ENCODE measurements at places on chromosomes 7 and 10. TPM values are rescaled to one million over a fixed set of nuclear protein-coding genes. Genes with fewer than 3 reads are reported as not detected.
A peak's percentile ranks its signal among the peaks of the same experiment; 100 is the strongest.

Gene UTF1
- not detected for total RNA-seq

Gene MYL10
- not detected for total RNA-seq

Gene PILRB
- 9.5 TPM for total RNA-seq

Gene CAMK2B
- total RNA-seq: 96.1 TPM

Gene EPO
- total RNA-seq: not detected

Gene NME8
- not detected for total RNA-seq

GRCh38 chr7:75937958-75938786 lies 23.2 kb downstream of the POR start:
- peak; percentile 25 for DNase-seq

DNA sequence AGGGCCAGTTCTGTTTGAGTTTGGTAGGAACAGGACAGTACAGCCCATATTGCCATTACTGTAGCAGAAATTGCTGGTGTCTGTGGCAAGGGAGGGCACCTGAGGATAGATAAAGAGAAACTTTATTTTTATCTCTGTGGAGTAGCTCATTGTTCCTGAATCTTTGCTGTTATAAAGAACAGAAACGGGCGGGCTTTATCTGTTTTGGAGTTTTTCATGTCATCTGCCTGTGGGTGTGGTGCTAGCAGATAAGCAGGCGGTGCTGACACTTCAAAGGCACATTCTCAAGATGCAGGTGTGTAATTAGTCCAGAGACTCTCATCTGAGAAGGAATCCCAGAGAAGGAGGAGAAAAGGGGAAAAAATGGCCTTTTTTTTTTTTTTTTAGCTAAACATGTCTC lies 11.5 kb downstream of the ZNF273 start:
- no peak for DNase-seq

DNA sequence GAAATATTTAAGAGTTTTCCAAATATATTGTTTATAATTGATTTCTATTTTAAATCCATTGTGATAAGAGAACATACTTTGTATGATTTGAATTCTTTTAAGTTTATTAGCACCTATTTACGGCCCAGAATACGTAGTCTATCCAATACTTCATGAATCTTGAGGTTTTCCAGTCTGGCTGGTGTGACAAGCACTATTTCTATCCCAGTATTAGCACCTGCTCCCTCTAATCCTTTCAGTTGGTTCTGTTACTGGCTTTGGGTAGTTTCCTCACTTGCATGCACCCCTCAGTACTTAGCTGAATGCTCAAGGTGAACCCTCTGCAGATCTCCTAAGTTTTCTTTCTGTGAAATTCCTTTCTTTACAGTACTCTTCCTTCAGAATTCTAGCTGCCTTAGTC lies 166.8 kb downstream of the C1GALT1 start:
- DNase-seq: no peak

DNA sequence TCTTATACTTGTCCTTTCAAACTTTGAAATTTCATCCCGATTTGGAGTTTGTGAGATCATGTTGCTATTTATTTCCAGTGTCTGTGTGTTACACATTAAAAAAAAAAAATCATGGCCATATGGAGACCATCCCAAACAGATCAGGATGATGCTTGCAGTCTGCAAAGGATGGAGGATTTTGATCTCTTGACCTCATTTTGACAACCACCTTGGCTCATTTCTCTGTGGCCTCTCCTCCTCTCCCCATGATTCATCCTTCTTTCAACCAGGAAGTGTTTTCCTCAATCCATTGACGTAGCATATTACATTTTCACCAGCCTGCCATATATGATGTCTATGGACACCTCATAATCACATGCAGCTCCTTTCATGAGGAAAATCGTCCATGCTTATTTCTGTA lies 68.9 kb upstream of the INSYN2A start:
- no peak for DNase-seq

DNA sequence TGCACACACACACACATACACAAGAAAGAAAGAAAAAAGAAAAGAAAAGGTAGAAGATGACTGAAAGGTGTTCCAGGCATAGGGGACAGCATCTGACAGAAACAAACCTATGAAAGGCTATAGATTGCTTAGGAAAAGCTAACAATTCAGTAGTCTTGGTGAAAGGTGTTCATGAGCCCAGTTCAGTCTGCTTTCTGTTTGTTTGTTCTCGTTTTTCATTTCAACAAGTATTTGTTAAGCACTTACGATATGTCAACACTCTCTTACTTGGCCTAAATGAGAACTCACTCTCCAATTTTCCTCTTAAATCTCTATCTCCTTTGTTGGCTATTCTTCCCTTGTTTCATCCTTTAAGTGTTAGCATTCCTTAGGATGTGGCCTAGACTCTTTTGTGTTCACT lies 133.2 kb downstream of the GRM8 start:
- no peak for DNase-seq

DNA sequence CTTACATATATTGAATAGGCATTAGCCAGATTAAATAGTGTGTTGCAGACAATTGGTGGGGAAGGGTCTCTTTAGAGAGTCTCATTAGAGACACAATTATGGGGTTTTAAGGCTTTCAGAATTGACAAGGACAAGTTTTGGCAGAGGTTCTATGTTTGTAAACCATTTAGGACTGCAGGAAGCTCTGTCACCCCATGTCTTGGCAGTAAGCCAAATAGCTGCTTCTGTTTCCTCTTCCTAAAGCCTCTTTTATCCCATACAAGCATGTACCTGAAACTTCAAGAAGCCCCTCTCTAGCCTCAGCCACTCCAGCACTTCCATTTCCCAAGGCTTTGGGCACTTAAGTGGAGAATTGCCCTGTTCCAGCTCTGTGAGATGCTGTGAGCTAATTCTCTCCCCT lies 21.8 kb upstream of the LRRC4 start:
- no peak for DNase-seq

DNA sequence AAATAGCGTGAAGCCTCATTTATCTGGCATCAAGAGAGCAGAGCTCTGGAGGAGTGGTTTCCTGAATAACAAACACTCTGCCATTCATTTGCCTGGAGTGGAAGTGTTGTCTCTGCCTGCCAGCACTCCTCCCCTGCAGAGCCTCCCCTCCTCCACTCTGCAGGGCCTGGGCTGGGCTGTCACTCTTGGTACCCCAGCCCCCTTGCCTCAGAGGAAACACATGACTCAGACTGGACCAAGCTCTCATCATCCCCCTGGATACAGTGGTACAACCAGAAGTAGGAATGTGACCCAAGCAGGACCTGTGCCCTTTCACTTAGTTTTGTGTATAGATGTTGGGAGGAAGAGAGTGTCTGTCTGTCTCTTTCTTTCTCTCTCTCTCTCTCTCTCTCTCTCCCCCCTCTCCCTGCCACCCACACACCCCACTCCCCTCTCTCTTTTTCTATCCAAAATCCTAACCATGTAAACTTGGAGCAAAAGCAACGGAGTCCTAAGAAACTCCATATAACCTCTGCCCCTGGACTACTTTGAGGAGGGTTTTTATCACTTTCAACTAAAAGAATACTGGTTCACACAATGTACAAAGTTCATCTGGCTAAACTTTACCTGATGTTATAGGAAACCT lies 43.9 kb downstream of the DOCK4 start:
- peak; percentile 68 for DNase-seq

DNA sequence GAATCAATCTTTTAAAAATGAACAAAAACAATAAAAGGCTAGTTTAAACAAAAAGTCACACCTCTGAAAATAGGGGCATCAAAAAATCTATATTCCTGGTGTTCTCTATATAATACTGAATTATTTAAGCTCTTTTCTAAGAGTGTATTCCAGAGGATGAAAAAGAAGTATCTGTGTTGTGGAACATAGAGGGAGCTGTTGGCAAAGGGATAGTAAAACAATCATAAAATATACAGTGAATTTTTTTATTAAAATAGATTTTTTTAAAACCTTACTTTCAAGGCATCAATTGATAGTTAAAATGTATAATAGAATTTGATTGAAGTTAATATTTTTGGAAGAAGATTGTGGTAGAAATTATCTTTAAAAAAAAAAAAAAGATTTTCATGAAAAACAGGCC lies 1409.1 kb upstream of the CELF2 start:
- DNase-seq: no peak

- no peak for DNase-seq
Observed at GRCh38 chr7:37269711-37270508, 178.8 kb downstream of the ELMO1 start.

GRCh38 chr10:112448888-112449287 lies 1.9 kb downstream of the VTI1A start:
- no peak for DNase-seq

DNA sequence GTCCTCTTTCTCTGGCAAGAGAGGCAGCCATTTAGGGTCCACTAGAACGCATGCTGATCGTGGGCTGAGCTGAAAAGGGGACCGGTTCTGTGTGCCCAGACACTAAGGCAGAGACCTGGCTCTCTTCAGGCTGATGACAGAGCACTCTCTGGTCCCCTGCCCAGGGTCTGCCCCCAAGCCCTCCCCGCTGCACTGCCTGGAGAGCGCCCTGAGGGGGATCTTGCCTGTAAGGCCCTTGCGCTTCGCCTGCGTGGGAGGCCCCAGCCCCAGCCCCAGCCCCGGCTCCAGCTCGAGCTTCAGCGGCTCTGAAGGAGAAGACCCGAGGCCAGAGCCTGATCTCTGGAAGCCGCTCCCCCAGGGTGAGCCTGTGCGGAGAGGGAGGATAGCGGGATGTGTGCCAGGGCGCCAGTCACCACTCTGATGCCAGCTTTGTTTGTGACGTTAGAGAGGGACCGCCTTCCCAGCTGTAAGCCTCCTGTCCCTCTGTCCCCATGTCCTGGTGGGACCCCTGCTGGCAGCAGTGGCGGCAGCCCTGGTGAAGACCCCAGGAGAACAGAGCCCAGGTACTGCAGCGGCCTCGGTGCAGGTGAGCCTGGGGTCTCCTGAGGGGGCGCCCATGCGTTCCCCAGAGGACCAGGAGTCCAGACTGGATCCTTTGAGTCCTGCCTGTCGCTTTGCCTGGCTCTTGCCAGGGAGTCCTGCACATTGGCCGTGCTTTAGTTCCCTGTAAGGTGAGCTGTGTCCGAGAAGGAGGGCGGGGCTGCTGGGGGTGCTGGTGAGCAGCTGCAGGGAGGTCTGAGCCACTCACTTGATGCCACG lies 43.2 kb downstream of the ZNF467 start:
- peak; percentile 11 for DNase-seq

Data from occipital lobe (tissue), 3 donors.